Adipocyte (in vitro differentiated cells): ENCODE measurements at places on chromosomes 5 and 9.
A peak's percentile ranks its signal among the peaks of the same experiment; 100 is the strongest.

DNA sequence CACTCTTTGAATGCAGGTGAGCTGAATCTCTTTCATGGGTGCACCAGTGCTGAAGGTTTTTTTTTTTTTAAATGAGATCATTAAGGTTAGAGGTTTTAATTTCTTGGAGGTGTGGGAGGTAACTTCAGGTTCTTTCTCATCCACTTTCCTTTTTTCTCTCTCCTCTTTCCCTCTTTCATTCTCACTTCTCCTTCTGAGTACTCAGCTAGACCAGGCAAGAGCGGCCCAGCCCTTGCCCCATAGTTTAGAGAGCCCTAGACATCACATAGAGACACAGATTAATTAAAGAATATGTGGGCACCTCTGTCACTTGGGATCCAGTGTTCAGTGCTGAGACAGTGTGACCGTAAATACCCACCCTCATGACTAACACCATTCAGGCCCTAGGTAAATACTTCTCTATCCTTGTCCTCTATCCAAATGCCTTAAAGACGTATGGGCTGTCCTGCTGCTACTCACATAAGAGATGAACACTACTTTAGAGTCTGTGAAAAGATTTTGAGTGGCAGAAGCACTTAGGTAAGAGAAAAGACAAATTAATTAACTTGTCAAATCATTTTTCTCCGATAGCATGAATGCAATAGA lies 174.1 kb downstream of the TLE4 start:
- DNase-seq: no peak

GRCh38 chr9:92664394-92665152 lies 5.4 kb downstream of the IPPK start:
- DNase-seq: no peak

- peak; percentile 46 for DNase-seq
These were observed 3.9 kb downstream of the NIPAL4 start for GRCh38 chr5:157463621-157464518.

DNA sequence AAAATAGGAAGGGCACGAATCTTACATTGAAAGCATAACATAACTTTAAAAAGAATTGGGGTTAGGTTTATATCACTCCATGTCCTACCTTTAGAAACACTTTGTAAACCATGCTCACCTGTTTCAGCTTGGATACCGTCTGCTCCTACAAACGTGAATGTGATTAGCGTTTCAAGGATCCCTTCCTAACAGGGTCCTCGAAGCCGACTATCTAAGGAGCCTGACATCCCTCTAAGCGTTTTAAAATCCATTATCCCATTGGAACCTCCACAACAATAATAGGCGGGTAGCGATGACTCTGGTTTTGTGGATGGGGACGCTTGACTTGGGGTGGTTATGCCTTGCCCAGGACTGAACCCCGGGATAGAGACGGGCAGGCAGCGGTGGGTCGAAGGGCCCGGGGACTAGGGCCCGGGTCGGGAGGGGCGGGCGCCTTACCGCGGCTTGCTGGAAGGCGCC lies 937 bp downstream of the SVEP1 start:
- no peak for DNase-seq

DNA sequence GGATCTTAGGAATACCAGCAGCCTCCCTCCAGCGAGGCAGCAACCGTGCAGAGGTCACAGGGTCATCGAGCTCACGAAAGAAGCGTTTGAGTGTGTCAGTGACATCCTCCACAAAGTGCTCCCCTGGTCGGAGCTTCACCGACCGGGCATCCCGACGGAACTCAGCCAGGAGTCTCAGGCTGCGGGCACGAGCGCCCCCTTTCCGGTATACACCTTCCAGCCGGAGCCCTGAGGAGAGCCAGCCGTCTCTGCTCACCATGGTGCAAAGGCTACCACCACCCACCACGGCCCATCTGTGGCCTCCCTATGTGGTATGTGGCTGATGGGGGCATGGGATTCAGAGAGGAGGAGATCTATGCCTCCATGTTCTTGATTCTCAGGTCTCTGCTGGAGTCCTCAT lies 10.8 kb upstream of the FCHSD1 start:
- no peak for DNase-seq

DNA sequence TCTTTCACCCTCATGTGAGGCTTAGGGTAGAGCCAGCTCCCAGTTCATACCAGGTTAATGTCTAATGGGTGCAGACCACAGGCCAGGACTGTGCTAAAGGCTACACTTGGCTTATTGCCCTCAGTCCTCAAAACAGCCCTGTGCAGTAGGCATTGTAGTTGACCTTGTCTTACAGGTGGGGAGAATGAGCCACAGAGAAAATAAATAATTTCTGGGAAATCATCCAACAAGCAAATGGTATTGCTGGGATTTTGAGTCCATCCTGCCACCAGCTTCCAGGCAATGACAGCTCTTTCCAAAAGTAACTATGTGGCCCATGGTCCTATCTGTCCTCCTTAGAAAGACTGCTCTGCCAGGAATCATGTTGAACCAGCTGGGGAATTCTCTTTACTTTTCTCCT lies 450.0 kb downstream of the GADD45G start:
- no peak for DNase-seq

GRCh38 chr5:171617817-171618591 lies 167.6 kb upstream of the SMIM23 start:
- DNase-seq: no peak

GRCh38 chr5:91264311-91265051 lies 118.6 kb downstream of the ARRDC3 start:
- no peak for DNase-seq

- no peak for DNase-seq
These were observed 7.7 kb downstream of the P4HA2 start for GRCh38 chr5:132219981-132220380.

DNA sequence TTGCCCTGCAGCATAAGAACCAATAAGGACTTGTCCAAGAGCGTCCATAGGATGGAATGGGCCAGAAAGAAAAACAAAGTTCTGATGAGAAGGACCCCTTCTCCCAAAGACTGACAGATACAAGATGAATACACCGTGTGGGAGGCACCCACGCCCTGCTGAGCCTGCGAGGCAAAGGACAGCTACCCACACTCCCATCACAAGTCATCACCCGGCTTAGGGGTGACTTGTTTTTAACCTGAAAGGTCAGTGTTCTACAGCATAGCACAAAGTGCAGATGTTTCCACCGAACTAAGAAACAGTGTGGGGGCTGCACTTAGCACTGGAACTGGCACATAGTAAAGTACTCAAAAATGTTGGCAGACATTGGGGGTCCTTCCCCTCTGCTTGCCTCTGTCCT lies 13.9 kb downstream of the TNIP1 start:
- DNase-seq: no peak
